Mammary epithelial cell (primary cell): ENCODE measurements at places on chromosomes 7 and 10. TPM values are rescaled to one million over a fixed set of nuclear protein-coding genes. Genes with fewer than 3 reads are reported as not detected.
A peak's percentile ranks its signal among the peaks of the same experiment; 100 is the strongest.

The FXYD4 gene
- not detected in 2 replicates for total RNA-seq

The AKR1C4 gene
- not detected for total RNA-seq

The IDI2 gene
- total RNA-seq = not detected in 2 replicates

The PON3 gene
- total RNA-seq = 0.50 TPM

The CNPY1 gene
- total RNA-seq = 0.16 TPM in 1 of 2 replicates, not detected in the other

The WEE2 gene
- not detected in 2 replicates for total RNA-seq

The SHH gene
- not detected for total RNA-seq

The FAM131B gene
- 0.71 and 0.99 TPM in 2 replicates for total RNA-seq

The FASTK gene
- 49.7 TPM for total RNA-seq

The NDUFA5 gene
- total RNA-seq = 57.4 and 58.7 TPM in 2 replicates

The TNPO3 gene
- 39.3 and 40.4 TPM in 2 replicates for total RNA-seq

The FANK1 gene
- 1.1 and 3.4 TPM in 2 replicates for total RNA-seq

The C10orf62 gene
- not detected for total RNA-seq

The COBL gene
- 3.0 TPM for total RNA-seq

The NKX2-3 gene
- not detected in 2 replicates for total RNA-seq

GRCh38 chr7:41051535-41051934 is 651.4 kb downstream of the INHBA start:
- no peak for DNase-seq

GRCh38 chr7:74545921-74546320 is 92.2 kb downstream of the GTF2IRD1 start:
- DNase-seq = no peak

DNA sequence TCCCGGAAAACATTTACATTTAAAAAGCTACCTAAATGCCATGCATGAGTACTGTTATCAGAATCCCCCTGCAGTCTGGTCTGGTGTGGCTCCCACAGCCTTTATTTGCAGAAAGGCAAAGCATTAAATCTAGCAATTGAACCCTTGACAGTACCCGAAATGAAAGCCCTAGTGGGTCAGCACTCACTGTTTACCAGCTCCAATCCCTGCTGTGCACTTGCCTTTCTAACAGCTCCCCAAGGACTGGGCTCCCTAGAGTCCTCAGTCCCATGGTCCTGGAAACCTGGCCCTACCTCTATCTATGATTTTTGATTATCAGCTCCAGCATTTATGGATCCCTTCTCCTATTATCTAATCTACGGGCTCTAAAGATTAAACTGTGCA is 1.9 kb upstream of the MACC1 start:
- no peak for DNase-seq

DNA sequence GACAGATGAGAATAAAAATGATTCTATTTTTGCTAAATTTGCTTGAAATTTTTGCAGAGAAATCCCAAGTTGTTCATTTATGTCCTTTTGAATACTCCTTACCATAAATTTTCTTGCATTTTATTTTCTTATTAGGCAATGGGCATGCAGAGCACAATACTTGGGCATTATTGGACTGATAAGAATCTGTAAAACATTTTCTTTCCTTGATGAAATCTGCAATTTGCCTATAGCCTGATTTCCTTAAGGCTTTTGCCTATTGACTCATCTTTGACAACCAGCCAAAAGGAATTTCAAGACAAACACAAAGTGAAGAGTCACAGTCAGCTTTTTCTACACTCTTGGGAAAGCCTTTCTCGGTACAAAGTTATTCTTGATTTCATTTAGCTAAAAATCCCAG is 30.5 kb upstream of the GNAT3 start:
- DNase-seq = peak; percentile 84

DNA sequence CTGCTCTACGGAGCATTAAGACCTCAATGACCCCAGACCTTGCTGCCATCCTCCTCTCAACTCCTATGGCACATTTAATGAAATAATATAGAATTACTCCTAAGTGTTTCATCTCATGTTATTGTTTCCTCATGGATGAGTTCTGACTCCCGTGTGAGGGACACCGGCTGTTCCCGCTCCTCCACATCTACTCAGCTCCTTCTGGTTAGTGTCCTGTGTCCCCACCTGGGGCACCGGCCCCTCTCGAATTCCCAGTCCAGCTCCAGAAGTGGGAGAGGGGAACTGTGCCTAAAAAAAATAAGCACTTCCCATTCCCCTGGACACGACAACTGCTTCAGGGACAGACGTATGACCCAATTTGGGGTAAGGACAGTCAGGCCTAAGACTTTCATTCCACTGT is 58.3 kb downstream of the PIP4K2A start:
- DNase-seq = no peak

DNA sequence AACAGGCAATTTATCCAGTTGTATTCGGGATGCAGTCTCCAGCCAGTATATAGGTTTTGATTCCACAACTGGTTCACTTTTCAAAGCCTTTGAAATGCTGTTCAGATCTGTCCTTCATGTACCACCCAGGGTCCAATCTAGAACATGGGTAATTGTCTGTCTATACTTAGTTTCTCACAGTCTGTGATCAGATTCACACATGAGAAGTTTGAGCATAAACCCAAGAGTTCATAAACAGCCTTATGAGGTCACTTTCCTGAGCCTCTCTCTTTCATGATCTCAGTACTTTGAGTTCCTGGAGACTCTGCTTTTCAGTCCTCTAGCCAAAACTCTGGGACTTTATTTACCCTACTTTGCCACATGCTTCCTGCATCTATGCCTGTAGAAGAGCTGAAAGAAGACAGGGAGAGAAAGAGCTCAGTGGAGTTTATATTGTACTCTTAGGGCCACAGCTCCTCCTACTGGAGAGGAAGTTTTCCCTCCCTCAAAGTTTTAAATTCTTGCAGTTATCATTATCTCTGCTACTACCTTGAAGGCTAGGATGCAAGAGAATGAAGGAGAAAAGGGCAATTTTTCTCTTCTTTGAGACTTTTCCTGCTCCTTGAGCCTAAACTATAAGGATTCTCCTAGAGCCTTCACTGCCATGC is 172.0 kb downstream of the ZEB1 start:
- DNase-seq = peak; percentile 29

- DNase-seq = no peak
Measured at GRCh38 chr10:85067955-85068354, 739.6 kb downstream of the CCSER2 start.

GRCh38 chr10:133307776-133308420 is 774 bp downstream of the TUBGCP2 start:
- peak; percentile 81 for DNase-seq

GRCh38 chr7:102322202-102322715 is 34.0 kb downstream of the SPDYE6 start:
- DNase-seq = no peak

- no peak for DNase-seq
Measured at GRCh38 chr10:132164761-132165278, 21.9 kb upstream of the DPYSL4 start.

GRCh38 chr7:91287371-91288084 is 23.3 kb downstream of the FZD1 start:
- DNase-seq = no peak

DNA sequence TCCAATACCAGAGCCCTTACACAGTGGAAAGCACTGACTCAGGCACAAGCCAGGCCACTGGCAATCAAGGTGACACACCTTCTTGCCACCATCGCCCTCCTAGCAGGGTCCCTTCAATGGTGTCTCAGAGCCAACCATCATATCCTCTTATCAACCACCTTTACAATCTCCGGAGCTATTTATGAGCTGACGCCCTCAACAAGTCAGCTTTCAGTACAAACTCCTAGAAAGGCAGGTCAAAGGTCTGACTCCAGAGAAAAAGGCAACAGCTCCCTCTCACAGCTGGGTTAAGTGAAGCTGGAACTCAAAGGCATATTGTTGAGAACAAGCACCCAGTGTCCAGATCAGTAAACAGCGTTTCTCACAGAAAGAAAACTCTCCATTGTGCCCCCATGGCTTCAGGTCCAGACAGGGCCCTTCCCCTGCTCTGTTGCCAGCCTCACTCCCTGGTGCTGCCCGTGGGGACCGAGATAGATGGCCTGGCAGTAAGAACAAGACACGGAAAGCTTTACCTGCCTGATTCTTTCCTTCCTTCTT is 2.4 kb downstream of the ZNF3 start:
- no peak for DNase-seq

DNA sequence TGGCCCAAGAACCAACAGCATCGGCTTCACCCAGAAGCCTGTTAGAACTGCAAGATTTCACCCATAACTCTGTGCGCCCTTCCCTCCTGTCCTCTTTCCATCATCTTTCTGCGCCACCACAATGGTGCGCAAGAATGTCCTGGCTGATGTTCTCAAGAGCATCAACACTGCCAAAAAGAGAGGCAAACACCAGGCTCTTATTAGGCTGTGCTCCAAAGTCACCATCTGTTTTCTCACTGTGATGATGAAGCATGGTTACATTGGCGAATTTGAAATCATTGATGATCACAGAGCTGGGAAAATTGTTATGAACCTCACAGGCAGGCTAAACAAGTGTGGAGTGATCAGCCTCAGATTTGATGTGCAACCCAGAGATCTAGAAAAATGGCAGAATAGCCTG is 115.2 kb upstream of the FGFR2 start:
- DNase-seq = no peak

GRCh38 chr7:154919344-154920225 is 83.3 kb downstream of the PAXIP1 start:
- peak; percentile 13 for DNase-seq

DNA sequence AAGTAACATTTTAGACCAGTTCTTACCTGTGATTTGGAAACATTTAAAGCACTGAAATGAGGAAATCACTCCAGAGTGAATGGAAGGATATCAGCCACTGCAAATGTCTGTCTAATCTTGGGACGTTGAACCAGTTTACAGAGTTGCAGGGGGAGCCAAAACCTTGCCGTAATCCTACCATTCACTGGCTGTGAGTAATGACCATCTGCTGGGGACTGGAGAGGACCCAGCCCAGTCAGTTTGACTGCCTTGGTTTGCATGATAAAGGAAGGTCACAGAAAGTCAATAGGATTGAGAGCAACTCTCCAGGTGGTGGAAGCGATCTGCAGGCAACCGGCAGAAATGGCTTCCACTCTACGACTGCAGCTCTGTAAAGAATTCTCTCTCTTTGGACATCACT is 167.2 kb downstream of the AKR1D1 start:
- DNase-seq = no peak

DNA sequence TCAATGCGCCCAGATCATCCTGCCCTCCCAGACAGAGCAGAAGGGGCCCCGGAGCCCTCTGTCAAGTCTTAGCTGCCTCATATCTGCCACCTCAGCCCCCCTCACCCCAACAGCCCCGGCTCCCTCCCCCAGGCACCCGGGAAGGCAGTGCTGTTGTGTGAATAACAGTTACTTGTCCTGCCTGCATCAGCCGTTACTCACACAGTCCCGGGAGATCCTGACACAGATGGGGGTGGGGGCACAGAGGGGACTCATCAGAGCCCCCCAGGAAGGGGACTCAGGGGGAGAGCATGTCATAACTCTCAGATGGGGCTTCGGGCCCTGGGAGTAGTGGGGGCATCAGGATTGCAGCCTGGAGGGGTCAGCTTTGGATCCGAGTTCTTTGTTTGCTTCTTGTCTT is 12.4 kb upstream of the SERPINE1 start:
- no peak for DNase-seq

DNA sequence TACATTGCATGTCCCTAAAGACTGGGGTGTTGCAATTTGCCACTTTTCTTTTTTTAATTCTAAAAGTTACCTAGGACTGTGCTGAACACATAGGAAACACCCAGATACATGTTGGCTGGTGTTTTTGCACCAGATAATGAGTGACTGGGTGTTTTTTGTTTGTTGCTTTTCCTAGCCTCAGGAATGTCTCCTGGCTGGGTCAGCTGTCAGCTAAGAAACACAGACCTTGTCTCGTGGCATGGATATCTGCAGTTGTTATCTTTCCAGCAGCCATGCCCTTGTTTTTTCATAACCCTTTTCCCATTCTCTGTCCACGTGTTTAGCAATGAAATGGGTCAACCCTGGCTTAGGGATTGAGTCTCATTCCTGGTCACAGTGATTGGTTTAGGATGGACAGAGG is 433.9 kb upstream of the ZMIZ1 start:
- DNase-seq = no peak

DNA sequence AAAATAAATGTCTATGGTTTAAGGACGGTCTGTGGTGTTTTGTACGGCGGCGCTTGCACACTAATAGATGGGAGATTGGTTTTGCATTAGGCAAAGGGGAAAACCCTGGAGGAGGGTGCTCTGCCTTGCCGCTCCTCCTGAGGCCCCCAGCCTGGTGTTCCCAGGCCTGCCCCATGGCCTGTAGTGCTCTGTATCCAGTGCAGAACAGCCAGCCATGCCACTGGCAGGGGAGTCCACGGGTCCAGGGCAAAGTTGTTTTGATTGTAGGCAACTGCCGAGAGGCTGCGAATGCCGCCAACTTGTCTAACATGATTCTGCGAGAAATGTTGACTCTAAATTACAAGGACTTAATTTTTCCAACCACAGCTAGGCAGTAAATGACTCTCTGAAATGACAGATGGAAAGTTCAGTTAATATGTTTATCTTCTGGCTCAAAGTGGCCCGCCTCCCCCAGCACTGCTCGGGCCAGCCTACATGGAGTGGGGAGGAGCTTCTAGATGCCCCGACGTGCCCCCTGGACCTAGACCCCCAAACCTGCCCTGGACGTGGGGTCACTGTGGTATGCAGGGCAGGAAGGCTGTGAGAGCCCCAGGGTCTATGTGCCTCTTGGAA is 104.6 kb upstream of the GDF10 start:
- DNase-seq = no peak

GRCh38 chr10:30432622-30433305 is 1.2 kb upstream of the MAP3K8 start:
- peak; percentile 67 for DNase-seq

DNA sequence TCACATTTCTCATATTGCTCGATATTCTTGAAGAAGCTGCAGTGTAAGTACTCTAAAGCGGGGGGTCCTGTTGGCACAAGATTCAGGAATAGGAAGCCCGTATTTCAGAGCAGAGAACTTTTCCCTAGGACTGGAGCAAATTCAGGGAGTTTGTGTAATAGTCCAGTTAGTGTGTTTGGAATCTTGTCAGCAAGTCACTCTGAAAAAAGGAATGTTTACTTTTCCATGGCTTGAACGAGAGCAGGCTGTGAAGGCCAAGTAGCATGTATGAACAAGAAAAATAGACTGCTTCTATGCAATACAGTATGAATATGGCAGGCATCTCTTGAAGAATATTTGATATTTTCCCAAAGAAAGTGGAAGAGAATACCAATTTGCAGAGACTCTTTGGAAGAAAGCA is 39.8 kb downstream of the CDC123 start:
- DNase-seq = no peak

DNA sequence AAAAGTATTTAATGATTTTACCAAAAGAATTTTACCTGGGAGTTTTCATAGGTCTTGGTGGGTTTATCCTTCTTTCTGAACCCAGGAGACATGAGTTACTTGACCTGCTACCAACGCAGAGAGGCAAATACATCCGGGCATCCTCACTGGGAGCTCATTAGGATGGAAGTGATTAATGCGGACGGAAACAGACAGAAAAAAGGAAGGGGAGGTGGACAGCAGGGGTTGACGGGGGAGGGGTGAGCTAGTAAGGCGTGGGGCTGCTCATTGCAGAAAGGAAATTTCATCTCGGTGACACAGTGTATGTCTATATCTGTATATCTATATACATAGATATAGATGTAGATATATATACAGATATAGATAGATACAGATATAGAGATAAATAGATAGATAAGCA is 408.2 kb upstream of the ADARB2 start:
- no peak for DNase-seq

GRCh38 chr10:52540479-52540984 is 226.5 kb downstream of the DKK1 start:
- DNase-seq = no peak
